ENCODE measurements at places on chromosomes 1 and 21.

GRCh38 chr1:26932531-26932930 is 11.0 kb downstream of the NUDC start:
- no peak for DNase-seq

DNA sequence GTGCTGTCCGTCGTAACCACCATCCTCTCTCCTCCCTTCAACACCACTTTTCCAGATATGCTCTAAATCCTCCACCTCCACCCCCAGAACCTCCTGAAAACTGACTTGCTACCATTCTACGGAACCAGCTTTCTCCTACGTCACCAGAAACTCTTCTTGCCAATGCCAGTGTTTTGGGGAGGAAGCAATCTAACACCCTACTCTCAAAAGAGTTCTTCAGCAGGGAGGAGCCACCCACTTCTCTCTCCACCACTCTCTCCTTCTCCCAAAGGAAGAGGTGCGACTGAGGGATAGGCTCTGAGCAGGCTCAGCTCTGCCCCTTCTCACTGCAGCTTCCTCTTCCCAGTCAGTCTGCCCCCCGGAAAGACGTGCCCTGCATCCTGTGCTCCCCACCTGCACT is 6.1 kb upstream of the S100A2 start:
- DNase-seq: no peak

- no peak for DNase-seq
These were observed 786.5 kb downstream of the LRRIQ3 start for GRCh38 chr1:73411479-73411878.

- no peak for DNase-seq
These were observed 158.4 kb upstream of the BACE2 start for GRCh38 chr21:41009398-41010100.

DNA sequence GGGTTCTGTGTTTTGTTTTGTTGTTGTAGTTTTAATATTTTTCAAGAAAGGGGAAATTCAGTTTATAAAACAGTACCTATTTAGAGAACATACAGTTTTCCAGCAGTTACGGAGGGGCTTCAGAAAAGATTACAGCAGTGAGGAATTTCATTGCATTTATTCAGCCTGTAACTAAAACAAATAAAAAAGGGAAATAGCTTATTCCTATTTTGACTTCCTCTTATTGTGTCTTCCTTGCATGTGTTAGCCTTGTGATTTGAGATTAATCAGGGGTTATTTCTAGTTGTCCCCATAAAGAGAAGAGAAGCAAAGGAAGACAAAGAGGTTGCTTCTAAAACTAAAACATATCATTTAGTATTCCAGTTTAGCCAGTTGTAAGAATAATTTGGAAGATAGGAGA is 35.0 kb downstream of the CTTNBP2NL start:
- DNase-seq: no peak

GRCh38 chr1:176049582-176049981 is 157.5 kb downstream of the COP1 start:
- no peak for DNase-seq

DNA sequence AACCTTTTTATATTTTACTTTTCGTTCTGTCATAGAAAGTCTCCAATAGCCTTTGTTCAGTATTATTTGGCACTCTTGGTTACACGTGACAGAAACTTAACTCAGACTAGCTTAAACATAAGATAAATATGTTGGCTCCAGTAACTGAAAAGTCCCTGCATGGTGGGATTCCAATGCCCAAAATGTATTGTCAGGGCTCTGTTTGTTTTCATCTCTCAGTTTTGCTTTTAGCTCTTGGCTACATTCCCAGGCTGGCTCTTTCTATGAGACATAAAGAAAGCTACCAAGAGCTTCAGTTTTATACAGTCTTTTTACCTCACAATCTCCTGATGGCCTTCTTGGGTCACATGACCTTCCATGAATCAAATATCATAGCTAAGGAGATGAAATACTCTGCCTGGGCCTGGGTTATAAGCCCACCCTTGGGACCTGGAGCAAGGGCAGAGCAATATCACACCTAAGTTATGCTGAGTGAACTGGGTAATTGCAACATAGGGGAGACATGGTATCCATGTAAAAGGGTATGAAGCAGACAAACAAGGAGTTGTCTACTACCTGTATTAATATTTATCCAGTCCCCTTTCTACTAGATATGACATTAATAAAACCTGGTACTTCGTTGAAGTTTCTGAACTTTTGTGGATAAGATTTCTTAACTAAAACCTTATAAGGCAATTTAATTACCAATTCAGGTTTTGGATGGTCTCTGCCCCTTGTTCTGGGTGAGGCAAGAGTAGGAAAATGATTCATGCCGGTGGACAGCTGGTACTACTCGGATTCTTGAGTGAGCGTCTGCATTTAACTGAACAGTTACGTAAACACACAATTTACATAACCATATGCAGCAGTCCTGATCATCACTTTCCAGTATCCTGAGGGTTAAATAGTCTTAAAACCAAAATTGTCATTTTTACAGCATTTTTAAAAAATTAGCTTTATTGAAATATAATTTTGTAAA is 442.3 kb downstream of the GPATCH2 start:
- DNase-seq: no peak

GRCh38 chr1:67755619-67756018 is 70.6 kb downstream of the GADD45A start:
- no peak for DNase-seq

DNA sequence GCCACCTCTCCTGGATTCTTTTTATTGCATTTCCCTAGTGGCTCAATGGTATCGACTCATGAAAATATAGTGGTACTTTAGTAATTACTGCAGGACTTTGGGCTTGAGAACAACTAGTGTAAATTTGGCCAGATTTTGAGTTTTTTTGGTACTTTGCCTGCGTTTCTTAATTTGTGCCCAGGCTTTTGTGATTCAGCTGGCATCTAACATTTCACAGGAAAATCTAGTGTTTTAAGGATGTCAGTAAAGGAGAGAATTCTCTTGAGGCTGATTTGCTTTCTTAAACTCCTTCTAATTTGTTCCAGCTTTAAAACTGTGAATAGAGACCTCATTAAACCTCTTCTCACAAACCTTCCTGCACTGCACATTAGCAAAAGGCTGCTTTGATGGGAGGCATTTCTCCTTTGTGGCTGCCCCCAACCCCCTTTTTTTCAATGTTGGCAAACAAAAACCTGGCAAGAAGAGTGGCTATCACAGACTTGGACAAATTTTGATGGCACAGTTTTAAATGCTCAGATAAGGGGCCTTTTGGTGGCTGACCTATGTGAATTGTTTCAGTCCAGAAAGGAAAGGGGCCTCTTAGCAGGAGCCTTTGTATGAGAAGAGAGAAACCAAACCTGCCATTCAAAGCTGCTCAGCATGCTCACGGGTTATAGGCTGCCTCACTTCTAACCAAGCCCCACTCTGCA is 113.4 kb upstream of the RAVER2 start:
- no peak for DNase-seq

DNA sequence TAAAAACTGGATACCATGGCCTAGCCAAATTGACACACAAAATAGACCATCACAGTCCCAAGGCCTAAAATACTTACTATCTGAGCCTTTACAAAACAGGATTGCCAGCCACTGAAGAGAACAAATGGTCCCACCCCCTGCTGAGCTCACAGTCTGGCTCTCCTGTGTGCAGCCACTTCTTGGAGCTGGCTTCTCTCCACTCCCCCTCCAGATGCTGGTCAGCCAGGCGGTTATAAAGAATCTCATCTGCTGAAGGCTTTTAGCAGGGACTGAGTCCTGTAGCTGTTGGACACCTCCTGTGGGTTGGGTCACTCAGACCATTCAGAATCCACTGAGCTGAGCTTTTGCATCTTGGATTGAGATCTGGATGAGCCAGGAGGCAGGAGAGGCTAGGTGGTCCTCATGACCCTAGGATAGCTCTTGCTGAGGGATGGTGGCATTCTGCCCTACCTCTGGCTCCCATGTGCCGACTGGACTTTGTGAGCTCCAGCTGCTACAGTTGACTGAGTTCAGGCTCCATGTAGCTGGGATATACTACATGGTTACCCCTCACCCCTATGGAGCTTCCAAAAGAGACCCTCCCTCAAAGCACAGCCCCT is 16.1 kb downstream of the OXCT2 start:
- no peak for DNase-seq
